ENCODE measurements at places on chromosomes 16 and 17.

- no peak for DNase-seq
These were observed 9.4 kb downstream of the C17orf100 start for GRCh38 chr17:6660805-6661463.

GRCh38 chr17:21288571-21289017 lies 4.1 kb downstream of the MAP2K3 start:
- DNase-seq, result no peak

DNA sequence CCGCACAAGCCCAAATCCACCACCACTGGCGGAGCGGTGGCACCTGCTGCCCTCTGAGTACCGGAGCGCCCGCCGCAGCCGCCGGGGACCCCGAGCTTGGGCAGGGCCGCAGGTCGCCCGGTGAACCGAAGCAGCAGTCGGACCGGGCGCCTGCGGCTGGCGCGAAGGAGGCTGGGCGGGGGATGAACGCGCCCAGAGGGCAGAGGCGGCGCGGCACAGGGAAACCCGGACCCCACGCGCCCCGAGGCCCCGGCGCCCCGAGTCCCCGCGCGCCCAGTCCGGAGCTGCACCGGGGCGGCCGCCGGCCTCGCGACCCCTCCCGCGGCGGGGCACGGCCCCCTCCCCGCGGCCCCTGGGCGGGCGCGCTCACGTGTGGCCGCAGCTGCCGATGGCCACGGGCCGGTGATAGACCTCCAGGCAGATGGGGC lies 393 bp downstream of the RNF166 start:
- DNase-seq, result no peak

DNA sequence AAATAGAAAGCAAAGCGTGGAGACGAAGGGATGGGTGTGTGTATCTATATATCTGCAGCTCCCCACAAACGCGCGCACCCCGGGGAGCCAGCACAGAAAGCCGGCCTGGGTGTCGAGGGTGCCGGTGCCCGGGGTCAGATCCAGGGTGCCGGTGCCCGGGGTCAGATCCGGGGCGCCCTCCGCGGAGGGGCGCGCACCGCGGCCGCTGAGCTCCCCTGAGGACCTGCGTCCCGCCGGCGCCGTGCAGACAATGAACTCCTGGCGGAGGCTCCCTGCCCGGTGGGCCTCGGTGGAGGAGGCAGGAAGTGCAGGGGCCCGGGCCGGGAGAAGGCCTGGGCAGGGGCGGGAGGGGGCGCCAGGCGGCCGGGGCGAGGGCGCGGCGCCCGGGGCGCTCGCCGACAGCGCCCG lies 1.1 kb downstream of the ZNF423 start:
- DNase-seq, result no peak

GRCh38 chr17:8289103-8289397 lies 580 bp downstream of the RANGRF start:
- DNase-seq, result peak; percentile 50

- DNase-seq, result no peak
These were observed 408.7 kb upstream of the TNRC6C start for GRCh38 chr17:77549726-77550366.

GRCh38 chr17:75073618-75074047 lies 14.1 kb upstream of the SLC16A5 start:
- no peak for DNase-seq

DNA sequence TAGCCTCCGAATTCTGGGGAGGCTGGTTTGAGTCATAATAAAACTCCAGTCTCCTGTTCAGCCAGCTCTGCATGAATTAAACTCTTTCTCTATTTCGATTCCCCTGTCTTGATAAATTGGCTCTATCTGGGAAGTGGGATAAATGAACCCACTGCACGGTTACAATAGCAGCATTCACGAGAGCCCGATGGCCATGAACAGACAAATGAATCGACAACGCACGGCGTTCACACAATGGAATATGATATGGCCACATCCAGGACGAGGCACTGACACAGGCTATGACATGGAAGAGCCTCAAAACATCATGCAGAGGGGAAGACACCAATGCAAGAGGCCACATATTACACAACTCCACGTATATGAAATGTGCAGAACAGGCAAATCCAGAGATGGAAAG lies 5.6 kb upstream of the CARD14 start:
- no peak for DNase-seq

DNA sequence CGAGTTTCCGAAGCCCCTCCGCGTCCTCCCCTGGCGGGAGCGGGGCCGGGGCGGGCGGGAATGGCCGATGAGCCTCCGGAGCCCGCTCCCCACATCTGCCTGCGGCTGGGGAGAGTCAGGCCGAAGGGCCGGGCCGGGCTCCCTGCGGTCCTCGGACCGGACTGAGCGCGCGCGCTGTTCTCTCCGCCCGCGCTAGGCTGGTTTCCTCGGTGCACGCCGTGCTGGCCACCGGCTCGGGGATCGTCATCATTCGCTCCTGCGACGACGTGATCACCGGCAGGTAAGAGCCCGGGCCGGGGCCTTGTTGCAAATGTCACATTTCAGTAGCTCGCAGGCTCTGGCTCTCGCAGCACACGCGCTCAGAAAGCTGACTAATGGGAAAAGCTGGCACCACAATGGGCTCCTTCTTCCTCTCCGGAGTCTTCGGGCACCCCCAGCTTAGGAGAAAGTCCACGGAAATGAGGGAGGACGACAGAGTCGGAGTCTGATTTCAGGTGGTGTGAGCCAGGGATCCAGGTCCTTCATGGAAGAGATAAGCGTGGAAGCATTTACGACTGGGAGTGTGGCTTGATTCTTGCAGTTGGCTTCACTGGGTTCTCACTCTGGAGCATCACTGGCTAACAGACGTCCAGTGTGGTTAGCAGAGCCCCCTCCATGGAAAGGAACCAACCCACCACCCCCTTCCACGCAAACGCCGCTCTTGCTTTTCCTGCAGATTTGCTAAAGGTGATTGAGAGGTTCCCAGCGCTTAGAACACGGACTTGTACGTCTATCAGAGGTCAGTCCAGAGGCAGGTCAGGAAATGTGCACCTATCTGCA lies 715 bp downstream of the TLCD3A start:
- DNase-seq, result no peak

- DNase-seq, result no peak
These were observed 111.5 kb upstream of the RBBP6 start for GRCh38 chr16:24427840-24428239.

GRCh38 chr17:72206376-72206775 lies 85.6 kb downstream of the SOX9 start:
- no peak for DNase-seq

- no peak for DNase-seq
These were observed 3.1 kb downstream of the ITGB4 start for GRCh38 chr17:75724016-75725003.

GRCh38 chr17:6592173-6592572 lies 35.8 kb upstream of the PITPNM3 start:
- no peak for DNase-seq

DNA sequence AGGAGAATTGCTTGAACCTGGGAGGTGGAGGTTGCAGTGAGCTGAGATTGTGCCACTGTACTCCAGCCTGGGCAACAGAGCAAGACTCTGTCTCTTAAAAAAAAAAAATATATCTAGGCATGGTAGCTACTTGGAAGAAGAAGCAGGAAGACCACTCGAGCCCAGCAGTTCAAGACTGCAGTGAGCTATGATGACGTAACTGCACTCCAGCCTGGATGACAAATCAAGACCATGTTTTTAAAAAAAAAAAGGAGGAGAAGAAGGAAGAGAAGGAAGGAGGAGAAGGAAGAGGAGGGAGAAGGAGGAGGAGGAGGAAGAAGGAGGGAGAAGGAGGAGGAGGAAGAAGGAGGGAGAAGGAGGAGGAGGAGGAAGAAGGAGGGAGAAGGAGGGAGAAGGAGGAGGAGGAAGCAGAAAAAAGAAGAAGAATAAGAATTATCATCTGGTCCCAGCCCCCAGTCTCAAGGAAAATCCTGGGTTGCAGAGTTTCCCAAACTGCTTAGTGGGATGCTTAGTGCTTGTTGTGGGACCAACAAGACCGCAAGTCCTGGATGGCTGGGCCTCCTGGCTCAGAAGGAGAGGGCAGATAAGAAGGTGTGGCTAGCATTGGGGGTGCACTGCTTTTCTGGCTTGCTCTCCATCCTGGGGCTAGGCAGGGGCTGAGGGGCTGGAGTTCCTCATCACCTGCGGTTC lies 3.7 kb upstream of the DRC7 start:
- no peak for DNase-seq

DNA sequence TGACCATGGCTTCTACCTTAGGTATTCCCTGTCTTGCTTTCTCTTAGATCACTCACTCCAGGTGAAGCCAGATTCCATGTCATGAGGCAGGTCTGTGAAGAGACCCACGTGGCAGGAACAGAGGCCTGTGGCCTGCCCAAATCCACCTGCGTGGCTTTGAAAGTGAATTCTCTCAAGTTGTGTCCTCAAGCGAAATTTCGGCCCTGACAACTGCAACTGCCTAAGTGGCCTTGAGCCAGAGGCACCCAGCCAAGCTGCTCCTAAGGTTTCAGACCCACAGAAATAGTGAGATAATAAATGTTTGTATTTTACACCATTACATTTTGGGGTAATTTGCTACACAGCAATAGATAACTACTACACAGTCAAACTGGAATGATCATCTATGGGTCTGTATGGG lies 497.9 kb downstream of the XYLT1 start:
- no peak for DNase-seq

DNA sequence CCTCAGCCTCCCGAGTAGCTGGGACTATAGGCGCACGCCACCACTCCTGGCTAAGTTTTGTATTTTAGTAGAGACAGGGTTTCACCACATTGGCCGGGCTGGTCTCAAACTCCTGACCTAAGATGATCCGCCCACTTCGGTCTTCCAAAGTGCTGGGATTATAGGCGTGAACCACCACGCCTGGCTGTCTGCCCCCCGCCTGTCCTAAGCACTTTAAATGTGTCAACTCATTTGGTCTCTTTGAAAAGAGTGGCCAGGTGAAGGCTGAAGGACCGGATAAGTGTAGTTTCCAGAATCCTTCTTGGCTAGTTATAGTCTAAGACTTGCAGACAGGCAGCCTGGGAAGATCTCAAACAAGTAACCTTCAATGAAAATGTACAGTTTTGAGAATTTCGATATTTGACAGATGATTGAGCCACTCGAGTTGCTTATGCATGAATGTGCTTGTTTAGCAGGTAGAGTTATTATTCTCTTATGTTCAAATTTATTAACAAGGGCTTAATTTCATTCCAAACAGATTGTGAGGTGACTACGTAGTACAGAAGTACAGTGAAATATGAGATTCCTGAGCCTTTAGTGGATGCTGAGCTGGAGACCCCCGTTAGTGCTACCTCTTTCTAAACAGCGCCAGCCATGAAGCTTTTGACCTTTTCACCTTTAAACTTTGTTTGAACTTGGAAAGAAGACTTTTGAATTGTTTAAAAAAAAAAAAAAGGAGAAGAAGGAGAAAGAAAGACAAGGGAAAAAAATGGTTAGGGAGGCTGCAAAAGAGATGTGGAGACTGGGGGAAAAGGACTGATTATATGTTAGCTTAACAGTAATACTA lies 164.4 kb upstream of the TBX2 start:
- no peak for DNase-seq

DNA sequence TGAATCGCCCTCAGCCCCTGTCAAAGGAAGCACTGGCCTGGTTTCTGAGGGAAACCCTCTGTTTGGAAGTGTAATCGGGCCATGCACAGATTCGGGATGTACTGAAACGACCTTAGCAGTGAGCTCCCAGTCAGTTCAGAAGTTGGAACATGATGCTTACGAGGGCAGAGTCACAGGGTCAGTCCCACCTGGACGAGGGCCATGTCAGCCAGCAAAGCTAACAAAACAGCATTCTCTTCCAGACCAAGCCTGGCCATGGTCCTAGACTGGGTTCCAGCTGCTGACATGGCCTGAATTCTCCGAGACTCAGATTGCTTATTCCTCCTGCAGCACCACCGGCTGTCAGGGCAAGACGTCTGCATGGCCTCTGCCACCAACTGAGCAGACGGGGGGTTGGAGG lies 192.2 kb upstream of the WSCD1 start:
- DNase-seq, result no peak

GRCh38 chr17:8963647-8964258 lies 1.8 kb downstream of the PIK3R5 start:
- no peak for DNase-seq

DNA sequence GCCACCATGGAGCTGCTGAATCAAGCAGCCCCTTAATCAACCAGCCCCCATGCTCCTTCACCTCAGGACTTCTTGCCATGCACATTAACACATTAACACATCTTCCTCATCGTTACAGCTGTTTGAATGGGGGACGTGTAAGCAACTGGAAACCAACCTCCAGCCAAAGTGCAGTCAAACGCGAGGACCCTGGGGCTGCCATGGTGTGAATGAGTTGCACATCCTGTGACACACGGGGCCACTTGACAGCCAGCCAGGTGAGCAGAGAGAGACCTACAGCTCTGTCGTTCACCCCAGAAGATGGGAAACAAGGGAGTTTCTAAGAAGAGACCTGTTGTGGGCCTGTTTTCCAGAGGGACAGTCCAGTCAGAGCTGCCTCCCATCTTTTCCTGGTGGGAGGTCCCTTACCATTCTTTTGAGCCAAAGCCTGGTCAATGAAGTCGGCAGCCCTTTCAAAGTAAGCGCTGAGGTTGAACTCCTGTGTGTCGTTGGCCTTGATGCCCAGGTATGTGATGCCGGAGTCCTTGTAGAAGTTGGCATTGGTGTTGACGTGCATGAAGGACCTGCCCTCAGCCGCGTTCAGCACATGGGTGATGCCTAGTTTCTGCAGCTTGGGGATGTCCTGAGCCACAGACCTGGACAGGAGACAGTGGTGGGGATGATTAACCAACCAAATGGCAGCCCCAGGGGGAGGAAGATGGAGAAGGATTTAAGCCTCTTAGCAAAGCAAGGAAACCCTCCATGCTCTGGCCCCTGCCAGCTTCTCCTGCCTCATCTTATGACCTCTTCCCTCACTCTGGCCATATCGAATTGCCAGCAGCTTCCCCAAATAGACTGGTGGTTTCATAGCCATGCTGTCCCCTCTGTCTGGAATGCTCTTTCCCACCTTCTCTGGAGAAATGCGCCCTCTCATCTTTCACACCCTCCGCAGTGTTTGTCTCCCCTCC lies 4.2 kb downstream of the DUSP3 start:
- DNase-seq, result no peak

DNA sequence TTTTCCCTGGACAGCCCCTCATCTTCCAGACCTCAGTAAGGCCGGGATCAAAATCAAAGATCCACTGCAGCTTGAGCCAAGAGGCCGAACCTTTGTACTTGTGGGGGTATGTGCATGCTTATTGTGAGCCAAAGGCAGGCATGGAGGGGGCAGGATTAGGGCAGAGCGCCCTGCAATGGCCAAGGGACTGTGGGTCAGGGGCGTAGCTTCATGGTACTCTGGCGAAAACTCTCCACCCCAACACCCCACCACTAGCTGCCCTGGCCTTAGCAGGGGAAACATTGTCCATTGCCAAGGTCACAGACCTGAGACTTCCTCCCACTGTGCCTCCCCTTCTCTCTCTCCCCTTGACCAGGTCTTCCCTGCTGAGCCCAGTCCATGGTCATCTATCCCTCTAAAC lies 90.1 kb downstream of the TMEM132E start:
- no peak for DNase-seq

- DNase-seq, result no peak
These were observed 412.3 kb downstream of the XYLT1 start for GRCh38 chr16:17058471-17058870.
